ENCODE measurements at places on chromosomes 2 and 18.
A peak's percentile ranks its signal among the peaks of the same experiment; 100 is the strongest.

GRCh38 chr2:67790622-67791021, 272.2 kb downstream of the C1D start:
- DNase-seq: peak; percentile 71

DNA sequence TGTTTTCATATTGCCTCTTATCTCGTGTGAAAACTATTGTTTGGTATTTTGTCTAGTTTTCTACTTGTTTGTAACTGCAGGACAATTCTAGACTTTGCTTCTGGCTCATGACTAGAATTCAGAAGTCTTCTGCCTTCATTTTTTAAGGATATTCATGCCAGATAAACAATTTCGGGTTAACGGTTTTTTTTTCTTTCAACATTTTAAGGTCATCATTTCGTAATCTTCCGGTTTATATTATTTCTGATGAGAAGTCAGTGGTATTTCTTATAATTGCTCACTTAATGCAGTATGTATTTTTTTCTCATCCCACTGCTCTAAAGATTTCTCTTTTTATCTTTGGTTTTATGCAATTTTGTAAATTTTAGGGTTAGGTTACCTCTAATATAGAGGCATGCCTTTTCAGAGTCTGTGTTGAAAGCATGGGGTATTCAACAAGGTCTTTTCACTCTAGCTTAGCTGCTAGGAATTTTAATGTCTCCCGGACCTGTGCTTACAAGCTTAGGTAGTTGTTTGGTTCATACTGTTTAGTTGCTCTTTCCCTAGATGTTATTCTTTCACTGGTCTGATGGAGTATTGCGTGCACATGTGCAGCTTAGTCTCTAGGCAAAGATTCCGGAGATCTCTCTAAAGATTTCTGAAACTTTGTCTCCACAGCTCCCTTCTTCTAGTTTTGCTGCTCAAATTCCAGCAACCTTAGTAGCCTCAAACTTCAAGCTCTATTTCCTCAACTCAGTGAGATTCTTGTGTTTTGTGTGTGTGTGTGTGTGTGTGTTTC, 198.1 kb downstream of the MCFD2 start:
- DNase-seq: no peak

- peak; percentile 94 for DNase-seq
Measured at GRCh38 chr2:118738524-118739308, 108.7 kb downstream of the EN1 start.

DNA sequence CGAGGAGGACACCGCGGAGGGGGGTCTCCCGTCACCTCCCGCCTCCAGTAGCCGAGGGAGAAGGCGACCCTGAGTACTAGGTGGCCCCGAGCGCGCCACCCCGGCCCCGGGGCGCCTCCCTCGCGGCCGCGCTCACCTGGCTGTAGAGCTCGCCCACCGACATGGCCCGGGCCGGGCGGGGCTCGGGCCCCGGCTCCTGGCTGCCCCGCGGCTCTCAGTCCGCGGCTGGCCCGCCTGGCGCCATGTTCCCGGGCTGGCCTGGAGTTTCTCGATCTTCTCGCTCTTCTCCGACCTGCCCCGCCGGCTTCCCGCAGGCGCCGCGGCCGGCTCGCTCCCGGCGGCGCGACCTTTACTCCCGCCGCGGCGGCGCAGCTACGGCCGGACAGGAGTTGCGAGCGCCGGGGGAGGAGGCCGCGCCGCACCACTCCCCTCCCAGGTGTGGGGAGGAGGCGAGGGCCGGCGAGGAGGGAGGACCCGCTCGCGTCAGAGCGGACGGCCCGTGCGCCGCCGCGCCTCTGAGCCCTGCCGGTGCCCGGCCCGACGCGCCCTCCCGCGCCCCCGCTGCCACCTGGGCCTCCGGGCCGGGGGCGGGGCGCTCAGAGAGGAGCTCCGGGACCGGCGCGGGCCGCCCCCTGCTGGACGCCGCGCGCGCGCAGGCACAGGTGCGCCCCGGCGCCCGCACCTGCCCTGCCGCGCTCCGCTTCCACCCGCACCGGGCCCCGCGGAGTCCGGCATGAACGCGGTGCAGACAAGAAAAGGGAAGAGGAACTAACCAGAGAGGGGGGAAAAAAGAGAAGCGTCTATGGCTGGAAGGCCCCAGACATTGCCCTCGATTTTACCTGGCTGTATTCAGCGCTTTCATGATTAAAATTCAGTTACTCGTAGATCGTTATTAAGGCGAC, at the start of gene MYO5B:
MYO5B (minus strand) TSS at position 517 of the 902 bp plus-strand sequence; CDS start at position 163, 354 bp downstream.
- no peak for DNase-seq

GRCh38 chr2:71453404-71454220, at the start of gene DYSF:
DYSF (plus strand) TSS chr2:71453561.
- no peak for DNase-seq

DNA sequence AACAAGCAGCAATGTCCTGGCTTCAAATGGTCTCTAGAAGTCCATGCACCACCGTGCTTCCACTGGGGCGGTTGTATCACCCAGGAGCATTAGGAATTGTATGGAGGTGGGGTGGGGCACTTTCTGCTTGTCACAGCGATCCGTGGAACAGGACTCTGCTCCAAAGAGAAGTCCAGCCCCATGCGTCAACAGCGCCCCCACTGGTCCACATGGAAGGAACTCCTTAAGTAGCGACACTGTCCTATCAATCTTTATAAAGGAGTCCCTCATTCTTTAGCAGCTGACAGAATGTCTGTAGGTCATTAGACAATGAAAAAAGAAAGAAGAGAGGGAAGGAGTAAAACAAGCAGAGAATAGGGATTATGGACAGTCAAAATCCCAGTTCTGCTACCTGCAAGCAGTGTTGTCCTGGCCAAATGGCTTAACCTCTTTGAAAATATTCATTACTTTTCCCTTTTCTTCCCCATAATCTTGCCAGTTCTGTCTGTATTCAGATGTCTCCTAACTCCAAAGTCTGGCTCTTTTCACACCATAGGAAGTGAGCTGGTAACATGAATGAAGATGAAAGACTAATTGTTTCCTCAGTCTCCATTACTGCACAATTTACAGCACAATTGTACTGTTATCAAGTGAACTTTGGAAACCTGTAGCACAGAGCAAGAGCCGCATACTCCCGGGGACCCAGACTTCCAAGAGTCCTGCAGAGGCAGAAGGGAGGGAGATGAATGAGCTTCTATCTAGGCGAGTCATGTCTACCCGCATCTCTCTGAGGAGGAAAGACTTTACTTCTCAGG, 9.9 kb downstream of the NFE2L2 start:
- no peak for DNase-seq

DNA sequence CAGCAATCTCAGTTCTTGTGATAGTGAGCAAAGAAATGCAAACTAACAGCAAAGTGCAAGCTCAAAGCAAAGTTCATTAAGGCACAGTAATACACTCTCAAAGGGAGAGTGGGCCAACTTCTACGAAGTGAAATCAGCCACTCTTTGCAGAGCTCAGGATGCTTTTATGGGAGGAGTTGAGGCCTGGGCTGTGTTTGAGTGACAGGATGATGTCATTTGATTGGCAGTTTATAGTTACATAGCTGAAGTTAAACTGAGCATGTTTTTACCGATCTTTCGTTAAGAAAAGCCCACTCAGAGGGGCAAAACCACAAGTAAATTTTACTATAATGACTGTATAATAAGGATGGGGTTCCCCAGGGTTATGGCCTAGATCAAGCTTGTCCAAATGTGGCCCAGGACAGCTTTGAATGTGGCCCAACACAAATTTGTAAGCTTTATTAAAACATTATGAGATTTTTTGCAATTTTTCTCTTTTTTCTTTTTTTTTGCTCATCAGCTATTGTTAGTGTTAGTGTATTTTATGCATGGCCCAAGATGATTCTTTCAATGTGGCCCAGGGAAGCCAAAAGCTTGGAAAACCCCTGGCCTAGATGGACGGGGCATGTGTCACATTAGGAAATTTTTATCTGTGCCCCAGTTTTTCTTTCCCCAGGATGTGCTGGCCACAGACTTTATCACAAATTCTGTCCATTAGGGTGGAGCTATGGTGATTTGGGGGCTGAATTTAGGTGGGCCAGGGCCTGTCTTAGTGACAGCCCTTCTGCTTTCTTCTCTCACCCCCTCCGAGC, 8.3 kb upstream of the DNAH7 start:
- no peak for DNase-seq

- no peak for DNase-seq
Measured at GRCh38 chr2:10518470-10519393, 70.6 kb upstream of the ODC1 start.

DNA sequence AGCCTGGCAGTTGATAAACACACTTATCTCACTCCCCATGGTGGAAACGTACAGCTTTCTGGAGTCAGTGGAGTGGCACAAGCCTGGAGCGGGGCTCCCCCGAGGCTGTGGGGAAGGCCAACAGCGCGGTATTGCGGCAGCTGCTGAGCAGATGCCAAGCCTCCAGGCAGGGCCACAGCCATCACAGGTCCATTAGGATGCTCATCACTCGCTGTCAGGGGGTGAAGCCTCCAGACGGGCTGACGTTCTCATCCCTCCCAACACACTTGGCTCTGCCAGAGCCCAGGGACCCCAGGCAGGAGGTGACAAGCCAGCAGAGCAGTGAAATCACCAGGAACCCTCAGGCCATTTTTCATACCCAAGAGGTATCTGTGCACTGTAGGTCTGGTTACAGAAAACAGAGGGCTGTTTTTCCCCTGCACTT, 529.2 kb upstream of the KLHL29 start:
- no peak for DNase-seq

- no peak for DNase-seq
Measured at GRCh38 chr18:62715759-62716615, 646 bp downstream of the PHLPP1 start.

GRCh38 chr2:44118257-44118656, 50.4 kb upstream of the PPM1B start:
- no peak for DNase-seq

- DNase-seq: no peak
Measured at GRCh38 chr2:167761465-167762136, 485.8 kb downstream of the STK39 start.

DNA sequence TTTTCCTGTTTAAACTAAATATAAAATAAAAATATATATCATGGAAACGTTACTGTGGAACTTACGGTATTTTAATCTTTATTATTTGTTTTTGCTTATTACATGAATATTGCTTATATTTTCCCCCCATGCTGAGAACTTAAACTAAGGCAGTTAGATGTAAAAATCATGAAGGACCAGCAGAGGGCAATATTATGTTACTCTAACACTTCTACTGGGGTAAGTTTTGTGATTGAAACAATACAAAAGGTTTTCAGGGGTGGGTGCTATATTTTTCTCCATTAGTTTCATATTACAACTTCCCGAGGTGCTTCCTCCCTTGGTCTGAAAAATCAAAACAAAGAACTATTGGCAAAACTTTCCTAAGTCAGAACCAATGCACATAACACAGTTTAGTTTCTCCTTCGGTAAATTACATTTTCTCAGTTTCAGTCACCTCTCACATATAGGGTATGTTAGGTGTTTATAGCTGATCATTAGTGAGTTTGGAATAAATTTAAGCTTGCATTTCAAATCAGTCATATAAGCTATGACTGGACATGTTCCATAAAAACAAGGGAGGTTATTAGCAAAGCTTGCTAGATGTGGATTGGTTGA, 54.8 kb downstream of the ZNF407 start:
- DNase-seq: peak; percentile 17

DNA sequence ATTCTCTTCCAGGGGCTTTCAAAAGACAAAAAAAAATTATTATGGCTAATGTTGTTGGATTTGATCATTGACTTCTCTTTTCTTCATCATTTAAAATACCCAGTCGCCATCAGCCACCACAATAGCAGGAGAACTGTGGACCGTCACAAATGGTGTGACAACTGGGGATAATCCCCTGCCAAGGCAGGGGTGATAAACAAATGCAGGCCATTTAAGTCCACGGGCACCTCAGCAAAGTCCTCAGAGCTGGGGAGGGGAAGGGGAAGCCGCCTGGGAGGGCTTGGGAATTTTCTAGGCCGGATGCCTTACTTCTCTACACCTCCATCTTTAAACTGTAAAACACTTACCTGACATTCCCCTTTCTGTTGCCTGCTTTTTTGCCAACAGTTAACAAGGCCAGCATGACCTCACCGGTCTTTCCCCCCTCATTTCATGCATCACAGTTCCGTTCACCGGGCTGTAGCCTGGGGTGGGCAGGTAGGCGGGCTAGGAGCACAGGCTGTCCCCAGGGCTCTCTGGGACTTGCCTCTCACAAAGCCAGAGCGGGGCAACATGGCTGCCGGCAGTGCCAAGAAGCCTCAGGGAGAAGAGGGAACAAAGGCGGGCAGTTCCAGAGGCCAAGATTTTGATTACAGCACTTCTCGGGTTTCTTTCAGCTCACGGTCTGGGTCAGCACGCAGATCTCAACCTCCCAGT, 820.4 kb downstream of the BCL11A start:
- no peak for DNase-seq

- DNase-seq: peak; percentile 93
Measured at GRCh38 chr2:186575302-186575701, 14.6 kb upstream of the ITGAV start.

- peak; percentile 89 for DNase-seq
Measured at GRCh38 chr2:36478332-36478738, 119.6 kb downstream of the FEZ2 start.

- no peak for DNase-seq
Measured at GRCh38 chr18:29711932-29712331, 1330.6 kb downstream of the DSC3 start.

- DNase-seq: no peak
Measured at GRCh38 chr2:65658881-65659280, 226.5 kb upstream of the SPRED2 start.

- DNase-seq: no peak
Measured at GRCh38 chr2:119574108-119574815, 30.0 kb downstream of the CFAP221 start.

- DNase-seq: peak; percentile 17
Measured at GRCh38 chr2:235300368-235301201, 193.3 kb upstream of the AGAP1 start.

- DNase-seq: peak; percentile 20
Measured at GRCh38 chr2:118580651-118581050, 266.8 kb downstream of the EN1 start.

GRCh38 chr2:122643725-122644329, 888.4 kb downstream of the TSN start:
- DNase-seq: peak; percentile 8

- DNase-seq: peak; percentile 49
Measured at GRCh38 chr2:216519154-216519762, 20.6 kb downstream of the RPL37A start.

DNA sequence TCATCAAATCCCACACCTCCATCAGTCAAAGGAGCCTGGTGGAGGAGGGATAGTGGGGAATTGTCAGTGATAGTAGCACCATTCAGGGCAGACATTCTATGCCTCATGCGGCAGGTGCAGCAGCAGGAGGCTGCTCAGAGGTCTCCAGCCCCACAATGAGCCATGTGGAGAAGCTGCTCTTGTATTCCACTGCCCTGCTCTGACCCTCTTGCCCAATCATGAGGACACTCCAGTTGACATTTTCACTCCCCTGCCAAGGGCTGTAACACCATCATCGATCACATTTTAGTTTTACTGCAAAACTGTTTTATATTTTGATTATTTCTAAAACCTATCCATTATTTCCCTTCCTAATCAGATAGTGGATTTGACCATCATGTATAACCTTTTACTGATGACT, 487.6 kb upstream of the KLHL29 start:
- no peak for DNase-seq

DNA sequence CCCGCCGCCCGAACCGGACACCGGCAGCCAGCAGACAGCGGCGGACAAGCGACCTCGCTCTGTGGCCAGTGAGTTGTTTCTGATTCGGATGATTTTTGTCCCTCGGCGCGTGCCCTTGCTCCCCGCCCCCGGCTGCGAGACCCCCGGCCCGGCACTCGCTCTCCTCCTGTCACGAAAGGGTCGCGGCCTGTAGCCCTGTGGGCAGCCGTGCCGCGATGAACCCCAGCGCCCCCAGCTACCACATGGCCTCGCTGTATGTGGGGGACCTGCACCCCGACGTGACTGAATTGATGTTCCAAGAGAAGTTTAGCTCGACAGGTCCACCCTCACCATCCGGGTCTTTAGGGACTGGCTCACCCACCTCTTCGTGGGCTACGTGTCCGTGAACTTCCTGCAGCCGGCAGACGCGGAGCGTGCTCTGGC, 1257.5 kb upstream of the ACVR2A start:
- DNase-seq: no peak

- DNase-seq: no peak
Measured at GRCh38 chr18:9530226-9531009, 55.1 kb downstream of the RALBP1 start.
